ENCODE measurements at places on chromosomes 4 and X.

DNA sequence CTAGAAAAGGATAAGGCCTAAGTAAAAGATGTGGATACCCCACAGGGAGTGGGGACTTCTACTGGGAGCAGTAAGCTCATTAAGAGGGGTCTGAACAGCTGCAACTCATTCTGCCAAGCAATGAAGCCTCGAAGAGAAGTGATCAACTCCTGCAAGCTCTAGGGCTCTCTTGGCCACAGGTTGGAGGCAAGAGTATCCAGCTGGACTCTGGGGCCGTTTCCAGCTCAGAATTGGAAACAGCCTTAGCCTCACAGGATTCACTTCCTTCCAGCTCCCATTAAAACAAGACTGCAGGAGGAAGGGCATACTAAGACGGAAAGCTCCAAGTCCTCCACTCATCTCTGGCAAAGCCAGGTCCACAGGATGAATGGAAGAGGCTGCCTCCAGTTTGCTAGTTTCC, 126.3 kb downstream of the ATG4A start:
- no peak for DNase-seq

DNA sequence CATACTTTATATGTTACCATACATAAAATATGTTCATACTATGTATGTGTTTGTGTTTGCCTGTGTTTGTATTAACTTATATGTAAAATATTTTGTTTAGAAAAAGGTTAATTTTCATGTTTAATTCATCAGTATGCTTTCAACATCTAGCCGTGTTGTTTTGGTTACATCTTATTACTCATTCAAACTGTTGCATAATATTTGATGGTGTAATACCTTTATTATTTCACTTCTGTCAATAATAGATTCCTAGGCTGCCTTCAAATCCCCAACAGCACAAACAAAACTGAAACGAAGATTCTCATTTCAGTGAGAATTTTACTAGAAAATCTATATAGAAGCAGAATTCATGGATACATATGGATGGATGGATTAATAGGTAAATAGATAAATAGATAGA, 462.3 kb upstream of the ADGRL3 start:
- no peak for DNase-seq

GRCh38 chr4:1030559-1030958, 19.1 kb downstream of the FGFRL1 start:
- DNase-seq = no peak

GRCh38 chr4:185771711-185772390, 40.1 kb downstream of the SORBS2 start:
- DNase-seq = no peak

- DNase-seq = no peak
These were observed 107.6 kb upstream of the PACRGL start for GRCh38 chr4:20592663-20593062.

- no peak for DNase-seq
These were observed 34.9 kb downstream of the ZCCHC13 start for GRCh38 chrX:74338852-74339251.

- DNase-seq = no peak
These were observed 95.0 kb downstream of the ARX start for GRCh38 chrX:24920769-24921168.

GRCh38 chrX:101550751-101551379, 518 bp downstream of the ARMCX1 start:
- DNase-seq = no peak

DNA sequence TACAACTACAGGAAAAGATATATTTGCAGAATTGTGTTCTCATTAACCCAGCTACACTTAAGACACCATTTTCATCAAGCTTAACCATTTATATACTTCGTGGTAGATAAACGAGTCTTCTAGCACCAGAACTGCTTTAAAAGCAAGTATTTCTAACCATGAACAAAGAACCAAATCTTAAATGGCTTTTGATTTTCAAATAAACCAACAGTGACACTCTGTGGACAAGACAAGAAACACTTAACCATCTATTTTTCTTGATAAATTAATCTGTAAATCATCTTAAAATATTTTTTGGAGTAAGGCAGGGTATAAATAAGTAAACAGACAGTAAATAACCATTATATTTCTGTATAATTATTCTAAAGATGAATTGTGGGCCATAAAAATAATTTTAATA, 10.2 kb downstream of the BEND2 start:
- no peak for DNase-seq

DNA sequence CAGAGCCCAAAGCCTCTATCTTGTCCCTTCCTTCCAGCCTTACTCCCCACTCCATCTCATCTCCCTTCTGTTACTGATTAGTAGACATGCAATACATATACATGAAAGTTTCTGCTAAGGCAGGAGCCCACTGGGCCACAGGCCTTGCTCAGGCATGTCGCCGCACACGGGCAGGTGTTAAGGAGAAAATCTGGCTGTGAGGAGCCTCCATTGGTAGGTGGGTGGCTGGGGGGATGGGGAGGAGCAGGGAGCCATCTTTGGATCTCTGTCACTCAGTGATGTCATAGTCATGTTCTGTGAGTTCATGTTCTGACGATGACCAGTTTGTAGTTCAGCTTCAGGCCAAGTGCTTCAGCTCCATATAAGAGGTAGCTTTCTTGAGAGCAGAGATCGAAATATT, 2.9 kb upstream of the HMGB3 start:
- DNase-seq = no peak

GRCh38 chr4:46886711-46887110, 22.3 kb downstream of the COX7B2 start:
- DNase-seq = no peak

DNA sequence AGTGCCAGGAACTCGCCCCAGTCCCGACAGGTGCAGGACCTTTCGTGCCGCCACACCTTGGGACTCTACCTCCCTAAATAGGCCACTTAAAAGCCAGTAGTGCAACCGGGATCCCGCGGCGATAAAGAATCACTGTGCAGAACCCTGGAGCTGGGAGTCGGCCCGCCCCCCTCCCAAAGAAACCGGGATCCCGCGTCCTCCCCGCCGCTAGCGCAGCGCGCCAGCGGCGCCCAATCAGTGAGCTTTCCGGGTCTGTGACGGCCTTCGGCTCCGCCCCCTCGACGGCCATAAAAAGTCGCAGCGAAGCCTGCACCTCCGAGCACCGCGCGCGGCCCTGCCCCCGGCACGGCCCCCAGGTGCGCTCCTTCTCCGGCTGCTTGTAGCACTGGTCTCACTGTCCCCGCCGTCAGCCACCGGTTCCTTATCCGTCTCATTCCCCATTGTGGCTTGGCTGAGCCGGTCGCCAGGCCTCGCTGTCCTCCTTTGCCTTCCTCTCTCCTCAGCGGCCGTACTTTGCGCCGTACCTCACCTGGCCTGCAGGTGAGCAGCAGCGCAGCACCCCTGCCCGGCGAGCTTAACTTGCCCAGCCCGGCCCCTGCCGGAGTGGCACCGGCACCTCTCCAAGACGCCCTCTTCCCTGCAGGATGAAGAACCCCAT, at the start of gene LRAT:
Gene LRAT (plus strand): TSS at position 318 of the 658 bp plus-strand sequence. CDS start 327 bp downstream, at position 645.
- DNase-seq = peak; percentile 18

GRCh38 chrX:141164406-141164805, 12.5 kb downstream of the LDOC1 start:
- DNase-seq = no peak

DNA sequence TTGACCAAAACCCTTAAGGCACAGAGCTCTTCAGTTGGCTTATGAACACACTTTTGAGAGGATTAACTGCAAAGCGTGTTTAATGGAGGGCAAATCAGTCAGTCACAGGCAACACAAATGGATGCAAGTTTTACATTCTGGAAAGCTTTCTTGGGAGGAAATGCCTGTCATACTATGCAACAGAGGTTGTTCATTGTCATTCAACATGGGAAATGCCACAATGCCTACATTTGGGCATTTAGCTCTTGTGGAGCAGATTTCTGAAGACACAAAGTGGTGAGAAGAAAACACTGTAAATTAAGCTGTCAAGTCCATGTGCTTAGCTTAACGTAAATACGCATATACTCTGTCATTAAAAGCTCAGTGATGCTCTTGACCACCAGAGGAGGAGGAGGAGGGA, 41.1 kb downstream of the CBLL2 start:
- no peak for DNase-seq

- DNase-seq = no peak
These were observed 1.5 kb downstream of the CFAP97 start for GRCh38 chr4:185201977-185202962.

DNA sequence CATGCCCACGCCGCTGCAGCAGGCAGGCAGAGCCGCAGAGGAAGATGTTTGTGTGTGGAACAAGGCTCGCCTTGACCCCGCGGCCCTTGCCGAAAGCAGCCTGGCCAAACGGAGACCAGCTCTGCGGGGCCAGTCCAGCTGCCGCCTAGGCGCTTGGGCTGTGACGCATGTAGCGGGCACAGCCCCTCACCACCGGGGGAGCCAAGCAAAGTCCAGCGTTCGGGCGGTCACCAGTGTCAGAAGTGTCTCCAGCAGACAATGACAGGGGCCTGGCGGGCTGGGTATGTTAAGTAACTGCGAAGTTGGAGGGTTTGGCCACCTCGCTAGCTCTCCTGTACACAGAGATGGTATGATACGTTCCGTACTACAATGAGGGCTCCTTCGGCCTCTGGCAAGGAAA, 1.3 kb downstream of the AMER1 start:
- DNase-seq = no peak

GRCh38 chrX:2664502-2664901, 26.6 kb upstream of the CD99 start:
- DNase-seq = no peak

DNA sequence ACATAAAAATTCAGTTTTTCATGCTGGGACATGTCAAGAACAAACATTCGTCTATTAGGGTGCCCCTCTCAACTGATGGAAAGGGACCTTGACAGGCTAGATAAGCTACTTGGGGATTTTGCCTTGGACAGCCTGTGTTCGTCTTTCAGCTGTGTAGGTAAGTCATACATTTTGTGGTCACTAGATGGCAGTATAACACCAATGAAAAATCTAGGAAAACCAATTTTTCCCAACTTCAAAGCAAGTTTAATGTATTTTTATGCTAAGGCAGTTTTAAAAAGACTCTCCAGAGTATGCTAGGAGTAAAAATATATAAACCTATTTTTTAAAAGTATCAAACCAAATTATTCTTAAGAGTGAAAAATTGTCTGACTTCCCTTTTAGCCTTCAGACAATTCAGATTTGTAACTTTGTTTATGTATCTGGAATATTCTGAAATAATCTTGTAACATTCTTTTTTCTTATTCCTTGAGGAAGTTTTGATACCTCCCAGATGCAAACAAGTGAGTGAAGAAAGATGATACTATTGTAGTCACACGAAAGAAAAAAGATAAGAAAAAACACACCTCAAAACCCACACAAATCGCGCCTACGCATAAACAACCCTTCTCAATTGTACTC, 158.3 kb downstream of the CPE start:
- no peak for DNase-seq

GRCh38 chr4:158259955-158260575, 49.8 kb downstream of the TMEM144 start:
- no peak for DNase-seq

GRCh38 chr4:15779306-15779705, 1.2 kb downstream of the CD38 start:
- no peak for DNase-seq

GRCh38 chr4:81040012-81040659, 9.6 kb downstream of the BMP3 start:
- no peak for DNase-seq

DNA sequence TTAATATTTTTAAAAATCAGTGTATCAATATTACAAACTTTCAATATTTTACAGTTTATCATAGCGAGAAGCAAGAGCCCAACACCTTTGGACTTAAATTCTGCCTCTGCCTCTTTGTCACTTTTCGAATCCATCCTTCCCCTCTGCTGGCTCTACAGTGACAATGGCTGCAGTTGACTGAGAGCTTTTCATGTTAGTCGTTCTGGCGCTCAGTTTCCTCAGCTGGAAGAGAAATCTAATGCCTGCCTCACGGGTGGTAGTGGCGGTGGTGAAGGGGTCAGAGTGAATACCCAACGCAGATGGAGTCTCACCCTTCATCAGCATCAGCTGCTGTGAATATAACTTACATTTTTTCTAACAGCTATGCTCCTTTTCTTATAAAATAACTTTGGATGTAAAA, 144.8 kb downstream of the NWD2 start:
- DNase-seq = no peak

GRCh38 chr4:150181536-150181935, 103.3 kb downstream of the DCLK2 start:
- DNase-seq = no peak

GRCh38 chr4:181647396-181648147, 595.6 kb upstream of the TENM3 start:
- DNase-seq = no peak

GRCh38 chr4:36290641-36291040, 9.2 kb downstream of the DTHD1 start:
- DNase-seq = no peak

- DNase-seq = no peak
These were observed 489.2 kb upstream of the CTSO start for GRCh38 chr4:156442912-156443311.

DNA sequence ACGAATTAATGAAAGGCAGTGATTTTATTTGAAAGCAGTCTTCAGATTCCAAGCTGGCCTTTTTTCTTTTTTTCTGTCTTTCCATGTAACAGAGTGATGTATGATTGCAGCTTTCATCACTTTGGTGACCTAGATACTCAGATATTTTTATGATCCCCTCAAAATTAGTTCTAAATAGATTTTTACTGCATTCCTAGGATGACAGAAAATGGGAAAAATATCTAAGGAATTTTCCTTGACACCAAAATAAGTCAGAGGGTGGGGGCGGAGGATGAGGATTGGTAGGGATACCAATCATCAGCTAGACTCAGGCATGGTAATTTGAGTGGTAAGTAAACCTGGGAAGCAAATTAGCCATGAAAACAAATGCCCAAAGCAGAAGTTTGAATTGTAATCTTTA, 11.9 kb upstream of the HMGB2 start:
- DNase-seq = no peak

DNA sequence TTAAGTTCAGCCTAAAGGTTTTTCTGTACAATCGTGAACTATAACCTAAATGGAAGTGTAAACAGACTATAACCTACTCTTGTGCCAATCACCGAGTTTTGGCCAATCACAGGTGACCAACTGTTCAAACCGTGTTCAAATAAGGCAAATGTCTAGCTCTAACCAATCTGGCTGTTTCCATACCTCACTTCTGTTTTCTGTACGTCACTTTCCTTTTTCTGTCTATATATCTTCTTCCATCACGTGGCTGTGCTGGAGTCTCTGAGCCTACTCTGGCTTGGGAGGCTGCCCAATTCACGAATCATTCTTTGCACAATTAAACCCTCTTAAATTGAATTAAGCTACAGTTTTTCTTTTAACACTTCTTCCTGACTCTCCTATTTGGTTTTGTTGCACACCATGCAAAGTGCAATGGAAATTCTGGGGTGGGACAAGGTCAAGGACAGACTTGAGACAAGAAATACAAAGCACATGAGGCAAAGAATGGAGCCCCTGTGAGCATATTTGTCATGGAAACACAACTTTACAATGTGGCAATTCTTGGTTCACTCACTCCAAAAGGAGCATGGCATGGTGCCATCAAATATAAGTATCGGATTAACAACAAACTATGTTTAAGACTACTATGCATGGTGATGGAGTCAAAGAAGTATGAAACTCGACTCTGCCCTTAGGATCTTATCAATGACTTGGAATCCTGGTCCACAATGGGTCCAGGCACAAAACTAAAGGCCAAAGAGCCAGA, 115.7 kb upstream of the FAM9B start:
- DNase-seq = no peak

GRCh38 chrX:118652717-118653116, 74.7 kb upstream of the IL13RA1 start:
- no peak for DNase-seq

All from activated CD8-positive, alpha-beta memory T cell treated with anti-CD3 and anti-CD28 coated beads, Interleukin-2, amount 50 U/mL, for 4 hours (primary cell).